ENCODE measurements at places on chromosomes 1 and 21.

- no peaks in the 10 kb centered on the region for H3K36me3 ChIP-seq
- H3K4me3 ChIP-seq, result no peak overlapping the region
- H3K27ac ChIP-seq, result no peak overlapping the region
- peaks cover 2% of the 10 kb centered on the region for H3K4me1 ChIP-seq
- peaks cover 10% of the 10 kb centered on the region for H3K27me3 ChIP-seq
- no peak for DNase-seq
Measured at GRCh38 chr1:20443703-20444586, 42.1 kb downstream of the CAMK2N1 start.

- no peaks in the 10 kb centered on the region for H3K36me3 ChIP-seq
- H3K27me3 ChIP-seq, result no peaks in the 10 kb centered on the region
- no peak overlapping the region for H3K4me3 ChIP-seq
Measured at GRCh38 chr1:96688767-96689166, 32.8 kb upstream of the PTBP2 start.

- H3K4me3 ChIP-seq, result no peak overlapping the region
- no peaks in the 10 kb centered on the region for H3K4me1 ChIP-seq
- H3K27ac ChIP-seq, result no peak overlapping the region
- DNase-seq, result no peak
- H3K36me3 ChIP-seq, result peaks cover 2% of the 10 kb centered on the region
- H3K27me3 ChIP-seq, result no peaks in the 10 kb centered on the region
Measured at GRCh38 chr1:234683861-234684632, 74.1 kb upstream of the IRF2BP2 start.

DNA sequence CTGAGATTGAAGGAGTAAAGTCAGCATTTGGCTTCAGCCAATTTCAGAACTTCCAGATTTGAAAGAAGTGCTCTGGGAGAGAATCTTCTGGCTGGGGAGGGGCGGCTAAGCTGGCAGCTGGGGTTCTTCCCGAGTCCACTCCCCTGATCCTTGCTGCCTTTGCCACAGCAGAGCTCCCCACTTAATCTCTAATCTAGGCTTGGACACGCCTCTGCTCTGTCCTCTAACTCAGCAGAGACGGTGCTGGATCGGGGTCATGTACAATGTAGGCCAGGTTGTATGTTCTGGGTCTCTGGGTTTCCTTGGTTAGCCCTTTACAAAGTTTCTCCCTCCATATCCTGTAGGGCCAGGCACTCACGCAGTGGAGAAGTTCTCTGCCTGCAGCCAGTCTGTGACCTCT is 10.1 kb upstream of the GSTM3 start:
- no peaks in the 10 kb centered on the region for H3K4me1 ChIP-seq
- H3K4me3 ChIP-seq, result no peak overlapping the region
- H3K36me3 ChIP-seq, result no peaks in the 10 kb centered on the region
- DNase-seq, result no peak
- H3K27me3 ChIP-seq, result peaks cover 38% of the 10 kb centered on the region
- no peak overlapping the region for H3K27ac ChIP-seq

- DNase-seq, result no peak
- H3K36me3 ChIP-seq, result no peaks in the 10 kb centered on the region
- H3K4me1 ChIP-seq, result peaks cover 5% of the 10 kb centered on the region
- no peak overlapping the region for H3K27ac ChIP-seq
- H3K4me3 ChIP-seq, result no peak overlapping the region
- H3K27me3 ChIP-seq, result peaks cover 9% of the 10 kb centered on the region
Measured at GRCh38 chr1:180536821-180537372, 21.9 kb upstream of the OVAAL start.

- H3K4me1 ChIP-seq, result no peaks in the 10 kb centered on the region
- no peak overlapping the region for H3K27ac ChIP-seq
- no peaks in the 10 kb centered on the region for H3K36me3 ChIP-seq
Measured at GRCh38 chr1:57470036-57470435, 46.2 kb upstream of the DAB1 start.
